ENCODE measurements at places on chromosomes 2 and 18. TPM values are rescaled to one million over a fixed set of nuclear protein-coding genes. Genes with fewer than 3 reads are reported as not detected.

VIL1 gene
- not detected for total RNA-seq

DNA sequence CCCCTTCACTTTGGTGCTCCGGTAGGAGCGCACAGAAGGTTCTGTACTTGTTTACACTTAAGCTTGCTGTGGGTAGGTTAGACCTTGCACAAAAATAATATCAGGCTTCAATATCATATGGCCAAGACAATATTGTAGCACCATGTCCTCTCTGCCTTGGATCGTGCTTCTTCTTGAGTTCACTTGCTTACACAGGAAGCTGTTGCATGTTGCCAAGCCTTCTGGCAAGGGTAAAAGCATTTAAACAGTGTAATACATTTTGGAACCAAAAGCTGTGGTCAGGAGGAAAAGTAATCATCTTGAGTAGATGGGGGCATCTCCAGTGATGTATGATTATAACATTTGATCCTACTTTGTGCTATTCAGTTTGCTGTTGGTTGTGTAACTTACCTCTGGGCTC, 197.5 kb downstream of the LTBP1 start:
- H3K4me1 ChIP-seq = no peaks in the 10 kb centered on the region
- H3K27me3 ChIP-seq = no peaks in the 10 kb centered on the region
- H3K36me3 ChIP-seq = no peaks in the 10 kb centered on the region
- DNase-seq = no peak
- H3K4me3 ChIP-seq = no peak overlapping the region

TNS1 gene
- 3.2 TPM for total RNA-seq

GRCh38 chr2:184357033-184357432, 241.3 kb upstream of the ZNF804A start:
- DNase-seq = no peak
- H3K27ac ChIP-seq = no peak overlapping the region
- no peaks in the 10 kb centered on the region for H3K4me1 ChIP-seq
- H3K4me3 ChIP-seq = no peak overlapping the region
- H3K27me3 ChIP-seq = no peaks in the 10 kb centered on the region

DNA sequence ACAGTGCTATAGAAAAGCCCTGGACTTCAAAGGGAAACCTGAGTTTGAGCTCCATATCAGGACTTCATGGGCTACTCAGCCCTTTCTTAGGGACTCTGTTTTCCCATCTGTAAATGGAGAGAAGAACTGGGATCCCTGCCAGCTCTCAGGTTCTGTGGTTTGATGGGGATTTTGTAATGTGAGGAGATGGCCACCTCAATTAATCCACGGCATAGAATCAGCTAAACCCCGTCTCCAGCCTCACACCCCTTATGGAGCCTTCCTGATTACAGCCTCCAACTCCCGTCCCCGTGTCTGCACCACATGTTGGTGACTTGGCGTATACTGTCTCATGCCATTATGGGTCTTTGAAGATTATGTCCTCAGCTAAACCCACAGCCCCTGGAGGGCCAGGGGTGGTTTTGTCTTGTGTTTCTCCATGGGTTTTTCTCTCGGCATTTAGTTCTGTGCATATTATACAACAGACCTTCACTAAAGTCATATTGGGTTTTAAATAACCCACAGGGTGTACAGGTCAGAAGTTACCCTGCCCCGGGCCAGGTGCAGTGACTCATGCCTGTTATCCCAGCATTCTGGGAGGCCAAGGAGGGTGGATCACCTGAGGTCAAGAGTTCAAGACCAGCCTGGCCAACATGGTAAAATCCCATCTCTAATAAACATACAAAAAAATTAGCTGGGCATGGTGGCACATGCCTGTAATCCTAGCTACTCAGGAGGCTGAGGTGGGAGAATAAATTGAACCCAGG, 63.8 kb upstream of the PPP1CB start:
- no peak for DNase-seq
- H3K27me3 ChIP-seq = peaks cover 3% of the 10 kb centered on the region
- peaks cover 6% of the 10 kb centered on the region for H3K36me3 ChIP-seq
- no peak overlapping the region for H3K27ac ChIP-seq
